ENCODE measurements at places on chromosomes 5 and 9.
A peak's percentile ranks its signal among the peaks of the same experiment; 100 is the strongest.

DNA sequence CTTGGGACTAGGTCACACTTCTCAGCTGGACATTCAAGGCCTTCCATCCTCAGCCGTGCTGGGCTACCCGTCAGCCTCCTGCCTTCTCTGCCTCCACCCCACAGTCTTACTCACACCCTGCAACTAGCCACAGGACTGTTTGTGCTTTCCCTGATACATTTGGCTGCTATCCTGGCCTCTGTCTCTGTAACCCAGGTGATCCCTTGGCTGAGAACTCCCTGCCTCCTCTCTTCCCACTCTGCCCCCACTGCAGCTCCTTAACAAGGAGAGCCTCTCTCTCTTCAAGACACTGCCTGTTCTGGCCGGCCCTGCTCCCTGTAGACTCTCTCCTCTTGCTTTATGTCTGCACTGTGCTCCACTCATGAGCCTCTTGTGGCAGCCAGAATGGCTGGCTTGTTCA is 120.6 kb downstream of the MSX2 start:
- no peak for DNase-seq

DNA sequence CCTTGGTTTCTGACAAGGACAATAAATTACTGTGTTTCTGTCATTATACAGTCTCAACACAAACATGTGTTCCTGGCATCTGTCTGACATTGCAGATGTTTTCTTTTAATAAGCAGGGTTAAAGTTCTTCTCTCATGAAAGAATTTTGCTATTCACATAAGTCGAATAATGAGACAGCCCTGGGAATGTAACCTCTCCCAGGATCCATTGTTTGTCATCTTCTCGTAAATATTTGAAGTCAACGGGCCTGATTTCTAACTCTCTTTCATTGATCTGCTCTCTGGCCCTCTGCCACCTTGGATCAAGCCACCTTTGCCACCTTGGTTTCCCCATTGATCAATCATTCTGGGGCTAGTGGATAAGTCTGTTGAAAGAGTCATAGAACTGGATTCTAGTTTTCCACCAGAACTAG is 12.9 kb upstream of the CAST start:
- no peak for DNase-seq

GRCh38 chr5:172005708-172006320 is 624 bp downstream of the FBXW11 start:
- no peak for DNase-seq

- no peak for DNase-seq
These were observed 50.0 kb downstream of the DAPK1 start for GRCh38 chr9:87547671-87548081.

DNA sequence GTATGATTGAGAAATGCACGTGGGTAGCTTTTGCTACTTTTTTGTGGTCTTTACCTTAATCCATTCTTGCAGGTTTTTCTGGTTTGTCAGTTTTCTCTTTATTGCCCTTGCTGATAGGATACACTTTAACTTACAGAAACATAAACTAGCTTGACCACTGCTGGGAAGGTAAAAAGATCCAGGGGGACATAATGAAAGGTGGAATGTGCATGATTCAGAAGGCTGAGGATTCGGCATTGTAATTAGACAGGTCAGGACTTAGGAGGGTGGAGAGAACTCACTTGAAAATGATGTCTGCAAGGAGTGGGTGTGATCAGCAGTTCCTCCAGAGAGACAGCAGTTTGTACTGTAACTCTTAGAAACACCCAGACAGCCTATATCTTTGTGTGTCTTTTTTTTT is 19.8 kb upstream of the TXNDC8 start:
- no peak for DNase-seq

DNA sequence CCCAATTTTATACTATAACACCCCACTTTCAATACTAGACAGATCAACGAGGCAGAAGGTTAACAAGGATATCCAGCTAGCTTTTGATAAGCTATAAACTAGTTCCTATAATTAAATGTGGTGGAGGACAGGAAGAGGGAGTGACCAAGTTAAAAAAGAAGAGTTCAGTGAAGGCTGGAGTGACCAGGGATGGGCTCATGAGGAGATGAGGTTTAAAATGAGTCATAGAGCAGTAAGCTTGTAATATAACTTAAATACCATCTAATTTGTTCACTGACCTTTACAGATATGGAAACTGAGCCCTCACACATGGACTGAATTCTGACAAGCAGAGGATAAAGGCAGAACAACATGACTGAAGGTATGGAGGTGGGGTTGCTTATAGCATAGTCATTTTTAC is 284.5 kb downstream of the SPATA31D1 start:
- peak; percentile 3 for DNase-seq

DNA sequence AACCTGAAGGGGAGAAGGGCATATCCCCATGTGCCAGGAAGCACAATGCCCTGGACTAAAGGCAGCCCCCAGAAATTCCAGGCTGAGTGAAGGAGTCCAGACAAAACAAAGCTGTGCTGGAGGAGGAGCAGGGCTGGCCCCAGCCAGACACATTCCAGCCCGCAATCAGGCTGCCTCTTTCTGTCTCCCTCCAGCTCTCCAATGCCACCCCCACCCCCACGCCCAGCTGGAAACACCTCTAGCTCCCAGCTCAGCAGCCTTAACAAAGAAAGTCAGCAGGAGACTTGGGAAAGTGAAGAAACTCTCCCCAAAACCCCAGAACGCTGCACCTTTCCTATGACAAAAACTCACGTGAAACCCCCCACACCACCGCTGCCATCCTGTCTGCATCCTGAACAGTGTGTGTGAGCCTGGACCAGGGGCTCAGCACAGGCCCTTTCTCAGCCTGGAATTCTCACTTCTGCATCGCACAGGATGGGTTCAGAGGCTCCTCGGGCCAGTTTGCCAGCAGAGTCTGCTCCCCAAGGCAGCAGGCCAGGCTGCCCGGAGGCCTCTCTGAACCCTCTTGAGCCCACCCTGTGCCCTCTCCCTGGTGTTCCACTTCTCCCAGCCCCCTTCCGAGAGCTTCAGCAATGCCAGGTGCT is 96.2 kb upstream of the ICE1 start:
- no peak for DNase-seq

Measured in stromal cell of bone marrow (primary cell).